ENCODE measurements at places on chromosomes 13 and 19. TPM values are rescaled to one million over a fixed set of nuclear protein-coding genes. Genes with fewer than 3 reads are reported as not detected.

GRCh38 chr19:39031368-39032062 is 834 bp downstream of the FBXO27 start:
- DNase-seq = peak; percentile 51

DNA sequence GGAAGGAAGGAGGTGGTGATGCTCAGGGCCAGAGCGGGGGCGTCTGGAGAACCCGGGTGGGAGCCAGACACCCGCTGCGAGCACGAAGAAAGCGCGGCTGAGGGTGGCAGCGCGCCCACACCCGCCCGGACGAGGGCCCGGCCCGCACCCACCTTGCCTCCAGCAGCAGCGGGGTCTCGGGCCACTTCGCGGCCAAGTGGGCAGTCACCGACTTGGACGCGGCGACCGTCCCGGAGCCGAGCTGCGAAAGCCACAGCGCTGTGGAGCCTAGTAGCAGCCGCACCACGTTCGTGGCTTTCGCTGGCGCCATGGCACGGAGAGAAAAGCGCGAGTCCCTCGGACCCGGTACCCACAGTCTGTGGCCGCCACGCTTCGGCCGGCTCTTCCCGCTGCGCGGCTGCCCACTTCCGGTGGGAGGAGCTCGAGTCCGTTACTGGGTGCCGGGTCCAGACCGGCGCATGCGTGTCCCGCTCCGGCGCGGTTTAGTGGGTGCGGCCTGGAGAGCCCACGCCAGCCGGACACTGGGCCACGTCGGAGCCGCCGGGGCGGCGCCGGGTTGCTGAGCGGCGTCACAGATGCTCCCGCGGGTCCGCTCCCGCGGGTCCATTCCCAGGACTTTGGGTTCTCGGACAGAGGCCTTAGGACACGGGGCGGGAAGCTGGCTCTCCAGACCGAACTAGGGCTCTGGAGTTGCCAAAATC is at the start of gene UGGT2:
UGGT2 (minus strand) TSS at position 399 of the 701 bp plus-strand sequence; CDS start at position 310, 89 bp downstream.
- peak; percentile 94 for DNase-seq

DNA sequence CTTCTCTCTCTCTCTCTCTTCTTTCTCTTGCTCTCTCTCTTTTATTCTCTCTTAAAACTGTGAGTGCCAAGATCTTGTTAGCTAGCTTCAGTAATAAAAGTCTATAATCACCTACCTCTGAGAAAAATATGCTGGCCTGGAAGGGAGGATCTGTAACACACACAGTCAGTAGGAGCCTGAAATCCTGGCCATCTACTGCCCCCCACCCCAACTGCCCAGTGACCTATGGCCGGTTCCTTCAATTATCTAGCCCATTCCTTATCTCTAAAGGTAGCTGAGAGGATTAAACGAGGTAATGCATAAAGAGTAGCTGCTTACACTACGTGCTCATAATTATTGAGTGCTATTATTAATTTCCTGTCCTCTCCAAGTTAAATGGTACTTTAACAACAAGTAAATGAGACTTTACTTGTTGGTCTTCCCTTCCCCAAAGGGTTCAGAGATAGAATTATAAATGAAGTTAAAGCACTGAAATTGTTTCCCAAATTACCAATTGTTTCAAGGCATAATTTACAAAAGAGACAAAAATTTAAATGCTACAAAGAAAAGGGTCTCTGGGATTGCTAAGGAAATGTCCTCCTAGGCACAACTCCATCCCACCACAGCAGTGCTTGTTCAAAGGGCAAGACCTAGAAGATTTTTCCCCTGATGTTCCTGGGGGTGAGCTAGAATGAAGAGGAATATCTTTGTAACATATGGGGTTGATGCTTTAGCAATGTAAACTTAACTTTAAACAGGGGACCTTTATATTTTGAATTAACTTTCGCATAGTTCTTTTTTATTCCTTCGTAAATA is 1.8 kb downstream of the LCP1 start:
- no peak for DNase-seq

- no peak for DNase-seq
Observed at GRCh38 chr19:11404588-11405222, 14.4 kb downstream of the RGL3 start.

DNA sequence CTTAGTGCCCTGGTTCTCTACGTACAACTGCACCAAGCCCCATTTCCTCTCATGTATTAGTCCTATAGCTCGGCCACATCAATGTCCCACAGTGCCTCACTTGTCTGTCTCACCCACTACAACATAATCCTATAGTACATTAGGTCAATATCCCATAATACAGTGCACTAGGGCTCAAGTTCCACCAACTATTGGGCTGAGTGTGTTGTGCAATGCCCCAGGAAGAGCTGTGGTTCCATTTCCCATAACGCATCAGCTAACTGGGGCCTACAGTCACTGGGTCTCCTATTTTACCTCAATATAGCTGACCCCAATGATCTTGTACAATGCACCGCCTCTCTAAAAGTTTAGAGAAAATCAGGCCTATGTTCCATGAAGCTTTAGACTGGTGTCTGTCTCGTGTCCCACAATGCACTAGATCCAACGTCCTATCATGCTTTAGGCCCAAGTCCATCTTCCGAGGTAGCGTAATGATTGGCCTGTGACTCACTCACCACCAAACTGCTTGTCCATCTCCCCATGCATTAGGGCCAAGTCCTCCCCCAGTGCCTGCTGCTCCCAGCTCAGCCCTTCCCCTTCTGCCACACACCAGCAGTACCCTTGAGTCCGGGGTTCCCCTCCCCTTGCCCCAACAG is 21.8 kb downstream of the TSKS start:
- no peak for DNase-seq

The ZNF256 gene
- total RNA-seq = 3.7 TPM

DNA sequence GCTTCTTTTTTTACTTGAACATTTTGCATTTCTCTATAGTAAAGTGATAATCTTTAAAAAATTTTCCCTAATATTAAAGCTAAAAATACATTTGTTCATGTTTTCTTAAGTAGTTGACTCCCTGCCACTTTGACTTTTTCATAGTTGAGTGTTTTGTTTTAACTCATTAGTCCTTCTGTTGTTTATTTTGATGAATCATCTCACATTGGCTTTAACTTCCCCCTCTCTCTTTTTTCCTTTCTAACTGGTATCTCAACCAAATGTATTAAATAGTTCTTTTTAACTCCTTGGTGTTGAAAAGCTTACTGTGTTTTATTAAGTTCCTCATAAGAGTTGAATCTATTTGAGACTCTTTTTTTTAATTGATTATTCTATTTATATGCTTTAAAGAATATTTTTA is 2.8 kb downstream of the TNFSF13B start:
- DNase-seq = peak; percentile 21

- no peak for DNase-seq
Observed at GRCh38 chr13:106657104-106657503, 89.2 kb upstream of the ARGLU1 start.

DNA sequence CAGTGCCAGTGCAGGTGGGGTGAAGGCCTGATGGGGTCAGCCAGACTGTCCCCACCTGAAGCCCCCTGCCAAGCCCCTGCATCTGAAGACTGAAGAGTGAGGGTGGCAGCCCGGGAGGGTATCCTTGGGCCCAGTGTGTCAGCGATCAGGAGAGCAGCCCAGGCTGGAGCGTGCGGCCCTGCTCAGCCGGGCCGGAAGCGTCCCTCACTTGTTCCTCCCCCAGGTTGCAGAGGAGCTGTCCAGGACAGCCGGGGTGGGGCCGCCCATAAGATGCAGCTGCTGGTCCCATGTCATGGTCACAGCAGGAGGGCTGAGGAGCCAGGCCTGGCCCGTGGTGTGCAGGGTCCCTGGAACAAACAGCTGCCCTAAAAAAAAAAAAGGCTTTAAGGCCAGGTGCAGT is 55.4 kb downstream of the KDM4B start:
- no peak for DNase-seq

DNA sequence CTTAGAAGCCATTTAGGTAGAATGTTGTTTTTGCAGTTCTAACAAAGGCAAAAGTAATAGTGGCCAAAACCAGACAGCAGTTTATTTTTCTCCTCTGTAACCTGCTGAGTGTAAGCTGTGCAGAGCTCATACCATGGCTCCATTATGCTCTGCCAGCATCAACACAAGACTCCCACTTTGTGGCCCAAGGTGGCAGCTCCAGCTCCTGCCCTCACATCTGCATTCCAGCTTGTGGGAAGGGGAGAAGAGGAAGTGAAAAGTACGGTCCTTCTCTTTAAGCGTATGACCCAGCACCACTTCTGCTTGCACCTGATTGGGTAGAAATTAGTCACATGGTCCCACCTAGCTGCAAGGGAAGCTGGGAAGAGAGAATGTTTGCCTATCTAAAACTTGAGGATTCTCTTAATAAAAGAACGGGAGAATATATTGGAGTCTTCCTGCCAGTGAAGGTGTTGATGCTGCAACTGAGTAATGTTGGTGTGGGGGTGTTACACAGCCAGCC is 19.2 kb downstream of the ADGRE1 start:
- no peak for DNase-seq

- no peak for DNase-seq
Observed at GRCh38 chr19:17577457-17578097, 22.1 kb downstream of the COLGALT1 start.

- DNase-seq = no peak
Observed at GRCh38 chr13:46267166-46267565, 55.4 kb downstream of the LRRC63 start.

GRCh38 chr19:19651076-19651475 is 7.6 kb upstream of the GMIP start:
- DNase-seq = no peak

- DNase-seq = no peak
Observed at GRCh38 chr13:89966524-89966923, 1381.0 kb upstream of the MIR17HG start.

DNA sequence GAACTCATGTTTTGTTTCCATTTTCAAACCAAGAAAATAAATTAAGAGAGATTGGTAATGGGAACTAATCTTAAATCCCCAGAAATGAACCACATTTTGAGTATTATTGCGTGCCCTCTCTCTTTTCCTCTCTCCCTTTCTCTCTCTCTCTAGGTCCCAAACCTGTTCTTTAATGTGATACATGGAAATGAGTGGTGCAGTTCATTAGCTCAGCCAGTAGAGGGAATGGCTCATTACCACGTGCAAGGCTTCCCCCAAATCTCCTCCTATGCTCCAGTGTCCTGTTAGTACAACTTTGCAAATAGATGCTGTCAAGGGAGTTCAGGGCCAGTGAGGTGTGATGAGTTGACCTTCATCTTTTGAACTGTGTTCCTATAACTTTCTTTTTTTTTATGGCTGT is 178.4 kb downstream of the FGF9 start:
- no peak for DNase-seq

DNA sequence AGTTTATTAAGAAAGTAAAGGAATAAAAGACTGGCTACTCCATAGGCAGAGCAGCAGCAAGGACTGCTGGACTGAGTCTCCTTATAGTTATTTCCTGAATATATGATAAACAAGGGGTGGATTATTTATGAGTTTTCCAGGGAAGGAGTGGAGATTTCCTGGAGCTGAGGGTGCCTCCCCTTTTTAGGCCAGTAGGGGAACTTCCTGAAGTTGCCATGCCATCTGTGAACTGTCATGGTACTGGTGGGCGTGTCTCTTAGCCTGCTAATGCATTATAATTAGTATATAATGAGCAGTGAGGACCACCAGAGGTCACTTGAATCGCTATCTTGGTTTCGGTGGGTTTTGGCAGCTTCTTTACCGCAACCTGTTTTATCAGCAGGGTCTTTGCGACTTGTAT is 13.5 kb downstream of the ZSCAN5A start:
- peak; percentile 37 for DNase-seq

The DPF1 gene
- 5.0 TPM for total RNA-seq

The ZNF132 gene
- 4.1 TPM for total RNA-seq

The ZNF667 gene
- 1.6 TPM for total RNA-seq

- DNase-seq = no peak
Observed at GRCh38 chr13:25215253-25215575, 43.1 kb upstream of the AMER2 start.

DNA sequence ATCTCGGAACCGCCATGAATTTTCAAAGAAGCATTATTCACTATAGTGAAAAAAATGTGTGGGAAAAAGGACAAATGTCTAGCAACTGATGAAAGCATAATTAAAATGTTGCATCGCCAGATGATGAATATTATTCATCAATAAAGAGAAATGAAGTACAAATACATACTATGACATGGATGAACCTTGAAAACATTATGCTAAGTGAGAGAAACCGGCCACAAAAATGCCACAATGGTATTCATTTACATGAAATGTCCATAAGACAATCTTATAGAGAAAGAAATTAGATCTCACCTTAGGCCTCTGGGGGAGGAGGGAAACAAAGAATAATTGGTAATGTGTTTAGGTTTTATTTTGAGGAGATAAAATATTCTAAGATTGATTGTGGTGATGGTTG is 645.0 kb downstream of the EFNB2 start:
- no peak for DNase-seq

- DNase-seq = no peak
Observed at GRCh38 chr13:78468621-78469020, 134.7 kb downstream of the POU4F1 start.

- no peak for DNase-seq
Observed at GRCh38 chr13:27933580-27934328, 14.0 kb downstream of the PDX1 start.

- no peak for DNase-seq
Observed at GRCh38 chr13:36130552-36131221, 495 bp downstream of the DCLK1 start.

- DNase-seq = no peak
Observed at GRCh38 chr19:16327501-16327900, 2.9 kb downstream of the KLF2 start.

The FUT1 gene
- 5.2 TPM for total RNA-seq

The F7 gene
- not detected for total RNA-seq

All from endothelial cell of umbilical vein (primary cell).